Astrocyte (in vitro differentiated cells and primary cell): ENCODE measurements at places on chromosomes 5 and 9. TPM values are rescaled to one million over a fixed set of nuclear protein-coding genes. Genes with fewer than 3 reads are reported as not detected.

The PCDHGB2 gene
- total RNA-seq = 1.4 TPM in 2 replicates

The NME5 gene
- total RNA-seq = 2.9 and 3.2 TPM in 2 replicates

The BTNL9 gene
- total RNA-seq = not detected in 2 replicates

The GAS1 gene
- total RNA-seq = 4.3 and 5.1 TPM in 2 replicates

The ZNF354C gene
- total RNA-seq = 3.3 and 4.1 TPM in 2 replicates

The COL15A1 gene
- total RNA-seq = 5.6 and 11.7 TPM in 2 replicates

The GLIPR2 gene
- 150 and 157 TPM in 2 replicates for total RNA-seq

The FBXO4 gene
- 2.0 and 2.5 TPM in 2 replicates for total RNA-seq

The OTULINL gene
- 2.8 and 4.7 TPM in 2 replicates for total RNA-seq

The HAVCR2 gene
- 7.4 and 10.0 TPM in 2 replicates for total RNA-seq

The CDH9 gene
- not detected in 2 replicates for total RNA-seq

The GRIN1 gene
- 0.18 TPM in 1 of 2 replicates, not detected in the other for total RNA-seq

The IFNA21 gene
- not detected in 2 replicates for total RNA-seq

The HSPB3 gene
- not detected in 2 replicates for total RNA-seq

The TNIP1 gene
- 98.5 and 119 TPM in 2 replicates for total RNA-seq
